ENCODE measurements at places on chromosomes 6 and 20.

DNA sequence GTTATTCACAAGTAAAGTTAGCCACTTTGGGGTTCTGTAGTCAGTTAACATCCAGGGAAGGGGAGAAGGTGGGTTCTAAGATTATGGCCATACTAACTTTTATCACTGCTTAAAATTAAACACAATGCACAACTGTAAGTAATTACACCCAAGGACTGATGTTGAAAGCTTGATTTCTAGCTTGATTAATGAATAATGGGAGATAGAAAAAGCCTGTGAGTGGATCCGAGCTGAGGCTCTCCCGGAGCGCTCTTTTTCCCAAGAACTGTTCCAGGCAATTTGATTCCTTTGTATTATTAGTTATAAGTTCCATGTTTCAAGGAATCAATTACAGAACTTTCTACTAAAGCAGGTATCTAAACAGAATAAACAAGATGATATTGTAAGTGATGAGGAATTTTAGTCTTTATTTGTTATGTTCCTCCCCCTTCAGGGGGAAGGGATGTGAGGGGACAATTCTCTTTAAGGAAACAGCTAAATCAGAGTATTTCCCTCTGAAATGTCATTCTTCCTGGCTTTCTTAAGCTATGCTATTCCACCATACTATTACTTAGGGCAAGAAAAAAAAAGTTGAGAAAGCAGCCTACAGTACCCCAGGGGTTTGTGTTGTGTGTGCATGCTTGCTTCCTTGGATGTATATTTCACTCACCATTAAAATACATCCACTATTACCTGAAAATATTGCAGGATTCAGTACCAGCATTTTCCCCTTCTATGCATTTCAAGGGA lies 3.8 kb downstream of the TSHZ2 start:
- no peak for DNase-seq

DNA sequence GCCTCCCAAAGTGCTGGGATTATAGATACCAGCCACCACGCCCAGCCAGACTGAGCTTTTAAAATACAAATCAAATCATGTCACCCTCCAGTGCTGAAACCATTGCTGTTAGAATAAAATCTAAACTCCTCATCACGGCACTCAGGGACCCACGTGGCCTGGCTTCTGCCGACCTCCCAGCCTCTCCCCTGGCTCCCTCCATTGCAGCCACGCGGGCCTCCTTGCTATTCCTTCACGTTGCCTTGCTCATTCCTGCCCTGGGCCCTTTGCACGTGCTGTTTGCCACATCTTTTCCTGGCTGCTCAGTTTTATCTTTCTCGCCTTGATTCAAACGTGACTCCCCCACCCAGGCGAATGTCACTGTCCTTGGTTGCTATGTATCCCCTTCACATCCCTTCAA lies 244.6 kb downstream of the PREX1 start:
- DNase-seq: no peak

DNA sequence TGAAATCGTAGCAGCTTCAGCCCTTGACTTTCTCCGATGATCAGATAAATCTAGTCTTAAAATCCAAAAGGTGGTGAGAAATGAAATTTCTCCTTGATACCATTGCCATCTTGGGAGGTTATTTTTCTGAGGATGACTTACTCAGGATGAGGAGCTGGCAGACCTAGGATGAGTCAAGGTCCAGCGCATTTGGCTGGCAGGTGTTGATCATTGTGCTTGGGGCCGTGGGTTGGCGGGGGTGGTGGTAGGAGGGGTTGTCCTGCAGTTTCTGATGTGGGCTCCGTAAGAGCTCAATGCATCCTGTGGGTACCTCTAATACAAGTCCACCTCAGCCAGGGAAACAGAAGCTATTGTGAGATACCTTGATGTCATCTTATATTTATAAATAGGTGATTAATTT lies 148.3 kb upstream of the SCGN start:
- DNase-seq: no peak

DNA sequence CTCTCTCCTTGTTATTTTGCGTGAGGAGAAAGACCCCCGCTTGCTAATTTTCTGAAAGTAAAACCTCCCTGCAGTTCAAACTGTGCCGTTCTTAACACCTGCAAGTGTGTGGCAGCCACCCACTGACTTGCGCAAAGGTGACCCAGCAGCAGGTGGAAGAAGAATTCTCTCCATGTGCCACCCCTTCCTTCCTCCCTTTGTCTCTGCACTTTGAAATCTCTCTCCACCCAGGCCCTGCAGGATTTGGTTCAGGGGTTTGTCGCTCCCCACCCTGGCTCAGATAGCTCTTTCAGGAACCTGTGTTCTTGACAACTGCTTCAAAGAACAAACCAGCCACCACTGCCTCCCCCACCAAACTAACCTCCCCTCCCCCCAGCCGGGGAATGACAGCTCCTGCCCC lies 41.4 kb downstream of the ZNF831 start:
- no peak for DNase-seq

DNA sequence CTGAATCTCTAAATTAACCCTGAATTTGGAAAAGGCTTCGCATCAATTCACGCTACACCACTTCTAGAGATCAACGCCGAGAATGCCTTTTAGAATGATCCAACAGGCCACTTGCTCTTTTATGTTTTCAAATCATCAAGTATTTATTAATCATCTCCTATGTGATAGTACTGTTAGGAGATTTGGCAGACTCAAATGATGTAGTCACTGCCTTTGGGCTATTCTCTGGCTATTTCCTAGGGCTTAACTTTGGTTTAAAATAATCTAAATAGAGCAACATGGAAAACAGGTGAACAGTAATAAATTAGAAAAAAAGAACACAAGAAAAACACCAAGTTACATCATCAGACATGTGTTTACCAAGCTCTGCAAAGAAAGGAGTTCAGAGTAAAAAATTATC lies 140.3 kb downstream of the TENT5A start:
- DNase-seq: no peak

DNA sequence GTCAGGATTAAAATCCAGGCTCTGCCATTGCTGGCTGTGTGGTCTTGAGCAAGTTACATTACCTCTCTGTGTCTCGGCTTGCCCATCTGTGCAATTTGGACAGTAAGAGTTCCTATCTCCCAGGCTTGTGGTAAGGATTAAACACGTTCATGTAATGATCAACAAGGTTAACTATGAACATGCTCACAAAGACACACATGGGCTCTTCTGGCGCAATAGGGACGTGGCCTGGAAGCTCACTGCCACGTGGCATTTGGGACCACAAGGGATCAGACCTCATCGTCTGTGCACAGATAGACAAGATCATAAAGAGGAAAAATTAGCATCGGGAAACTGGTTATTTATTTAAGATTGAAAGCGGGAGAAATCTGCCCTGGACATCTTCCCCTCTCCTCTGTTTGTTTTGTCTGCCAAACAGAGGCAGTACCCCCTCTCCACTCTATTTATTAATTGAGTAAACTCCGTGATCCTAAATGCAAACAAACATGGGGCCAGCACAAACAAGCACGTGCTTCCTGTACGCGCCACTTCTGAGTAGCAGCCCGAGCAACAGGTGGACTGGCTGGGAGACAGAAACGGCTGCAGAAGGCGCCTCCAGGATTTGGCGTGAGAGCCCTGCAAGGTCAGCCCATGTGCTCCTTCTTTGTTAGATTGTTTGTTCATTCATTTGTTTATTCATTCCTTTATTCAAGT lies 95.0 kb downstream of the CDH26 start:
- DNase-seq: no peak

DNA sequence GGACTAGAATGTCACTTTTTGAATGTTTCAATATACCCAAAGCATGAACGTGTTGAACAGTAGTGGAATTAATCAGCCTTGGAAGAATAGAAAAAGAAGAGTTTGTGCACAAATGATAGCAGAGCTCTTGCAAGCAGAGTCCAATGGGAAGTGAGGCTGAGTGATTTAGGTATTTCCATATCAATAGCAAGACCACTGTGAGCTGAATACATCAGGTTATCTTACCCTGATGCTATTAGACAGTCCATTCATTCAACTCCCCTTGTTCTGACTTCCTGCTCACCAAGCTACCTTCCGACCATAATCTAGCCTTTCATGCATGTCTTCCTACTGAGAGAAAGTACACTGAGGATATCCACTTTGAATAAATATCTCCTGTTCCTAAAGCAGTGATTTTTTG lies 349.2 kb upstream of the RNF217 start:
- DNase-seq: no peak
